Activated gamma-delta T cell treated with anti-CD3 and anti-CD28 coated beads, Interleukin-2, amount 50 U/mL, for 16 hours (primary cell): ENCODE measurements at places on chromosomes 5 and 9.

DNA sequence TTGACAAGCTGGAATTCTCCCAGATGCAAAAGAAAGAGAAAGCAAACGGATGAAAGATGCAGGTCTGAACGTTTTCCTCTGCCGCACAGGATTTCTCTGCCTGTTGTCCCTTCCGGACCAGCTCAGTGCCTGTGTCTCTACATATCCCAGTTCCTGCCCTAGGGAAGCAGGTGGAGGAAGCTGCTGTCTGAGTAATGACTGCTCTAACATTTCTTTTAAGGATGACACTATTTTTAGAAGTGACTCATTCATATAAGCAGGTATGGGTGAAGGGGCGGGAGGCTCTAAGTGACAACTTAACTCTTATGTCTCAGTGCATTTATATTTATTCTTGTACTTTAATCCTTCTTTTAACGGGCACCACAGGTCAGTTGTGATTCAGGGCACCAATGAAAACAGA, 128.8 kb downstream of the SLC24A2 start:
- DNase-seq = no peak

GRCh38 chr9:130756037-130756436, 62.5 kb downstream of the EXOSC2 start:
- DNase-seq = no peak

DNA sequence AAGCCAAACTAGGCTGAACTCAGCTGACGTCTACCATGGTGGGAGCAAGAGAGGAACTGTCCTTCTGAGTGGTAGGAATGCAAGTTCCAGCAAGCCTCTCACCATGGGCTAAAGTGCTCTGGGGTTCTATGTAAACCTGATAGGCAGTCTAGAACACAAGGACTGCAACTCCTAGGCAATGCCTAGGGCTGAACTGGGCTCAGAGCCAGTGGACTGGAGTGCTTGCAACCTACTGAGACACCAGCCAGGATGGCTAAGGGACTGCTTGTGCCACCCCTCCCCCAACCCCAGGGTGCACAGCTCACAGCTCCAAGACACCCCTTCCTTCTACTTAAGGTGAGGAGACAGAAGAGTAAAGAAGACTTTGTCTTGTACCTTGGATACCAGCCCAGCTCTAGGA, 12.1 kb upstream of the RCL1 start:
- no peak for DNase-seq

DNA sequence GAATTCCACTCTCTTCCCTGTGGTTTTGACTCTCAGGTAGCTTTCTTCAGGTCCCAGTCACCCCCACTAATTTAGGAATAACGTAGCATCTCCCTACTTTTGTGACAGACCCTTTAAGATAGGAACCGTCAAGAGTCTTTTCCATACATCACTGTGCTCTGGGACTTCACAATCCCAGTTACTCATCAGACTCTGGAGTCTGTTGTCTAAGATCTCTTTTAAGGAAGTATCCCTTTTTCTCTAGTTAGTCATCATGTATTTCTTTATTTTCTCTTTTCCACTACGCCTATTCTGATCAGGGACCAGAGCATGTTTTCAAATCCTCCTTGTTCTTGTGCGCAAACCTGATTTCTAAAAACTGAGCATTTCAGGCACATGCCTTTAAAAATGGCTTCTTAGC, 143.0 kb downstream of the GOLPH3 start:
- no peak for DNase-seq

DNA sequence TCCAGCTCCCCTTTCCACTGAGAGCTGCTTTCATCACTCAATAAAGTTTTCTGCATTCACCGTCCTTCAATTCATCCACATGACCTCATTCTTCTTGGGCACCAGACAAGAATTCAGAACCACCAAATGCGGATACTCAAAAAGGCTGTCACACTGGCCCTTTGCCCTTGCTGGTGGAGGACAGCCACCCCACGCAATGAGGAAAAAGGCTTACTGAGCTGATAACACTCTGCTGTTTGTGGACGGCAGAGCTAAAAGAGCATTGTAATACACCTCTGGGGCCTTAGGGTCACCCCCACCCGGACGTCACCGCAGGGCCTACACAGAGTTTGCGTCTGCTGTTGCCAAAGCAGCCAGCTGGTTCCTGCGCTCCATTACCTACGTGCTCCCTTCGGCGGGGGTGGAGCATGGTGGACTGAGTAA, 51.2 kb upstream of the ZNF608 start:
- no peak for DNase-seq

- DNase-seq = no peak
Measured at GRCh38 chr5:56202483-56202882, 30.6 kb downstream of the ANKRD55 start.

GRCh38 chr5:11319836-11320580, 559.0 kb upstream of the DAP start:
- DNase-seq = no peak

DNA sequence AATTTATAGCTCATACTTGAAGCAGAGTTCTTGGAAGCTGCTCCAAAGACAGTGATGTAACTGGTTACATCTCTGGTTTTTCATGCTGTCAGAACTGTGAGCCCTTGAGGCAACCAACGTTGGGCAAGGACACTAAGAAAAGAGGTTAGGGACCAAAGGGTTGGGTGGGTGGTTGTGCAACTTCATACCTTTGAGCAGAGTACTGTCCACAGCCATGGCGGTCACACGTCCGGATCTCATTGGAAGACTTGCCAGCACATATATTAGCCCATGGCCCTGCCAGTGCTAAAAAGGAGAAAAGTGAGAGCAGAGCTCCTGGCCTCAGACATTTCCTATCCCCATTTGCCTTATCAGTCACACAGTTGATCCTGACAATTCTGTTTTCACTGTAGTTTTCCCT, 2.1 kb downstream of the LECT2 start:
- DNase-seq = no peak
